MG63 (cell line): ENCODE measurements at places on chromosomes 12 and 14.

GRCh38 chr12:109910969-109911348 is 10.9 kb downstream of the TCHP start:
- peak; percentile 58 for DNase-seq

DNA sequence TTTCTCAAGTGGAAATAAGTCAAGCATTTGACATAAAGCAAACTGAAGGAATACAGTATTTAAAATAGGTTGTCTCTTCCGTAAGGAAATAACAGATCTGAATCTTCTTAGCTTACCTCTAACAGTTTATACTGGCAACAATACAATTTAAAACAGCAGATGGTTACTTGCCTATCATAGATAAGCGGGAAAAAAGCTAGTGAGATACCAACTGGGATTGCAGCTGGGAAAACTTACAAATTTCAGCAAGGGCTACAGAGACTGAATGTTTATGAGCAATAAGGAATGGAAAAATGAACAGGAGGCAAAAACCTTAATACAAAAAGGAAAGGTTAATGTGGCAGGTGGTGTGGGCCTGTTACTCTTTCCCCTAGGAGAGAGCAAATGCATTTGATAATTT is 220.0 kb downstream of the RASSF9 start:
- no peak for DNase-seq

- no peak for DNase-seq
These were observed 30.2 kb downstream of the GPR68 start for GRCh38 chr14:91214306-91214705.

DNA sequence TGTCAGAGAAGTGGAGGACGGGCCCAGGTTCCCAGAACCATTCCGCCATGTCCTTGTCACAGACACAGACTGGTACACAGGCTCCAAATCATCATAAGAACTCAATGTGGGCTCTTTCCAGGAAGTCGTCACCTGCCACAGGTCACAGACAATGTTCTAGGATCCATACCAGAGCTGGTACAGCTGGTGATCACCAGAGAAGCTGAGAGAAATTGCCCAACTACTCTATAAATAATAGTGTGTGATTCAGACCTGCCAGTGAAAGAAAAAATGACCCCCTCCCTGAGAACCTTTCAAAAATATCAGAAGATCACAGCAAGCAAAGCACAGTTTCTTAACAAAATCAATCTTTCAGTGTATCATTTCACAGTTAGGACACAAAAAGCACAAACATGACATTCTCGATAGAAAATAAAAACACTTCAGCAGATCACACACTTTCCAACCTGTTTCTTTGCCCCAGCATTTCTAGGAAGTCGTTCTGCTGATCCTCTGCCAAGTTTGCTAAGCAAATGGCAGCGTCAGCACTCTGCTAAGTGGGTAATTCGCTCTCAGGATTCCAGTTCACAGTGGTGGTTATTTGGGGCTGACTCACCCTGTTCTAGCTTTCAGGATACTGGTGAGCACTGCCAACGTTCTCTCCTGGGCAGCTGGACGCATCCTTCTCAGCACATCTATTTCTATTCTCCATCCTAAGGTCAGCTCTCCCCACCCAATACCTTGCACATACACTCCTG is 223.3 kb upstream of the SFSWAP start:
- peak; percentile 73 for DNase-seq

- DNase-seq = no peak
These were observed 15.7 kb upstream of the FIGNL2 start for GRCh38 chr12:51863933-51864832.

- DNase-seq = no peak
These were observed 101.6 kb downstream of the SLC25A47 start for GRCh38 chr14:100424504-100425428.

GRCh38 chr14:68968051-68968450 is 11.1 kb downstream of the ACTN1 start:
- no peak for DNase-seq

- peak; percentile 31 for DNase-seq
These were observed 279.3 kb upstream of the DDHD1 start for GRCh38 chr14:53432378-53432802.

DNA sequence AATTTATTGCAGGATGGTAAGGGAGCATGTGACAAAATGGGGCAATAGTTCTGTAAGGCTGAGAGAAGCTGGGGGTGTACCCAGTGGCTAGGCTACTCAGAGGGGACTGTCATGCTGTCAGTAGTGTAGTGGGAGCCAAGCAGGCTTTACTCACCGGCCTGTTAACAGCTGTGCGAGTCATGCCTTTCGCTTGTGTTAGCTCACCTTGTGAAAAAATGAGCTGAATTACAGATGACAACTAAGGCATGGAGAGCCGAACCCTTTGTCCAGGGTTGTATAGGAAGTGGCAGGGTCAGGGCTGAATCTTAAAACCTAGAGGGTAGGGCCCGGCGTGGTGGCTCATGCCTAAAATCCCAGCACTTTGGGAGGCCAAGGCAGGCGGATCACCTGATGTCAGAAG is 37.9 kb downstream of the SH2B3 start:
- peak; percentile 48 for DNase-seq

DNA sequence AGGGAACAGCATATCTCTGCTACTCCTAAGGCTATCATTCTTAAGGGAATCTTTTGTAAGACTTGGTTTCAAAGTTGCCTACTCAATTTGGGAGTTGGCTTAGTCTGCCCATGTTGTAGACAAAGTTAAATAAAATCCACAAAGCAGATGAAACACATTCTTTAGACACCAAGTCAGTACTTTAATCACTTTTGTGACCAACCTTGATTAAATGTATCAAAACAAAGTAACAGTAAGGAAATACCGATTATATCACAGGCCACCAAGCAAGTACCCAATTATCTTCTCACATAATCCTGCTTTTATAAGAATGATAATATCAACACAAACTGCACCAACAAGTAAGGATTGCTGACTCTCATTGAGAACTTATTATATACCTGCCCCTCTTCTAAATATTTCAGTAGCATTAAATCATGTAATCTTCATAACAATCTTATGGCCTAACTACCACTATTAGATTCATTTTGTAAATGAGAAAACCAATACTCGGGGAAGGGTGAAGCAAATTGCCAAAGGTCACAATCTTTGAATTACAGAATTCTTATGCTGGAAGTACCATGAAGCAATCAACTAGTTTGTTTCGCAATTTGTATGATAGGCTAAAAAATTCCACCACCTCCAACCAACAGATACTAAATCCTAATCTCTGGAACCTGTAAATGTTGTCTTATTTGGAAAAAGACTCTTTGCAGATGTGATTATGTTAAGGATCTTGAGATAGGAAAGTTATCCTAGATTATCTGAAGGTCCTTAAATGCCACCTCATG is 12.6 kb upstream of the DIO2 start:
- DNase-seq = no peak

- DNase-seq = no peak
These were observed 24.4 kb downstream of the AK7 start for GRCh38 chr14:96416292-96416691.

DNA sequence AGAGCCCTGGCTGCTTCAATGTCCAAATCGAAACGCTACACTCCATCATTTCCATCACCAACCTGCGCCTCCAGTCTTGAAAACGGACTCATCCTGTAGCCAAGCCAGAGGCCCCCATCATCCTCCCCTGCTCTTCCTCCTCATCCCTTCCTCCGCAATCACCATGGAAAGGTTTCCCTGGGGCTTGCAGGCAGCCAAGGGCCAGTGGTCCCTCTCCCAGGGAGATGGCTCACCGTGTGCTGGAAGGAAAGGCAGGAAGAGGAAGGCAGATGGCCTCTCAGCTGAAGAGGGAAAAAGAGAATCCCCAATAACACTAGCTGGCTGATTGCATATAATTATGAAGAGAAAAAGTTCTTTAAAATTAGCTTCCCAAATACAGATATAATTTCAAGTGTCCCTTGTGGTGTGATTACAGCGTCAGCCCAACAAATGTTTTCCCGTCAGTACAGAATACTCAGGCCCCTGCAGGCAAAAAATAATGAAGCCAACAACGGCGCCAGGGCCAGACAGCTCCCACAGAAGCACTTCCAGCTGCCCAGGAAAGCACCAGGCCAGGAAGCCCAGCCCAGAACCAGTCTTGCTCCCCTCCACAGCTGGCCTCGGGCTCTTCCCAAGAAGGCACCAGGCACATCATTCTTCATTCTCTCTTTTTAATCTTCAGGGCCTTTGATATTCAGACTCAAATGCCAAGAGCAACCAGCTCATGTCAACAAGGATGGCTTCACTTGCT is 24.7 kb downstream of the ITPK1 start:
- DNase-seq = peak; percentile 55

- no peak for DNase-seq
These were observed 118.8 kb downstream of the TMEM132C start for GRCh38 chr12:128385736-128386135.

DNA sequence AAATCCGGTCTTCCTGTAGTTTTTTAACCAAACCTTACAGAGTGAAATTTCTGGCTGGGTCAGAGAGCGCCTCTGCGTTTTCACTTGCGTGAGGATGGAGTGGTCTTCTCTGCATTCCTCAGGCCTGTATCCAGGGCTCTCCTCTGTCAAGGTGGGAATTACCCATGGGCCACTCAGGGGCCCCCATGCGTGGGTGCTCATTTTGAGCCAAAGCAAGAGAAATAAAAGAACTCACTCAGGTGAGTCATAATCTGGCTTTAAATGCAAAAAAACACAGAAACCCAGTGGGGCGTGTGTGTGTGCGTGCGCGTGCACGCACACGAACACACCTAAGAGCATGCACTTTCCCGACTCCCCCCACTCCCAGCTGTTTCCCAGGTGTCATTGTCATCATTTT is 104.0 kb upstream of the PWP1 start:
- DNase-seq = no peak

- DNase-seq = no peak
These were observed 64.5 kb downstream of the MED13L start for GRCh38 chr12:116213014-116213413.

- DNase-seq = no peak
These were observed 2.9 kb downstream of the TAS2R43 start for GRCh38 chr12:11089246-11089645.

DNA sequence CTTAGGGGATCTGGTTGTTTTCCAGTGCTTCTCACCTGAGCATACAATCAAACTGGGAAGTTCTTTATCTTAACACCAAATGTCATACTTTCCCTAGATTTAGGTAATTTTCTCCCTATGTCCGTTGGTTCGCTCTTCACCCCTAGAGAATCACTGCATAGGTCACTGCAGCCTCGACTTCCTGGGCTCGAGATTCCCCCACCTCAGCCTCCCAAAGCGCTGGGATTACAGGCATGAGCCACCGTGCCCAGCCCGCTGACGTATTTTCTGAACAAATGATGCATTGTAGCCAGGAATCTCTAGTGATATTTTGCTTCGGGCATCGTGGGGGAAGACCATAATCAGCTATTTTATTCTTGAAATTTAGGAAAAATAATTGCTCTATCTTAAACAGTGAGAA is 1.1 kb upstream of the RPL41 start:
- DNase-seq = peak; percentile 52

GRCh38 chr14:103762541-103762940 is 46.9 kb downstream of the ZFYVE21 start:
- no peak for DNase-seq

- no peak for DNase-seq
These were observed 17.9 kb downstream of the PLD4 start for GRCh38 chr14:104942586-104942985.
